NB4 (cell line): ENCODE measurements at places on chromosomes 16 and 17.

GRCh38 chr17:36089888-36090836, at the start of gene CCL3:
Gene CCL3 (minus strand): TSS chr17:36090143. CDS start chr17:36090058, 85 bp downstream.
- peak; percentile 87 for DNase-seq

DNA sequence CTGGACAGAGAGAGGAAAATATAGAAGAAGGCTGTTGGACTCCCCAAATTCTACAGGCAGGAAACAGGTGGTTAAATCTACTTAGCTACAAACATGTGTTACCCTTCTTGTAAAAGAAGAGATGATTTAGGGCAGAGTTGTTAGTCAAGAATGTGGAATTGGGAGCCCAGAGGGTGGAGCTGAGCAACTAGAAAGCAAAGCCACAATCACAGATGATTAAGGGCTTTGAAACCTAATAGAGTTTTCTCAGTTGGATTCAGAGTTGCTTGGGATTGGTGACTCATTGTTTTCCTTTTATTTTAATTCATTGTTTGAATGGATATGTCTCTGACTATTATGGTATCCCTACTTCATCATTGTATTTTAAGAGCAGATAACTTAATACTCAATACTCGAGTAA, 6.2 kb downstream of the ACSM5 start:
- DNase-seq: no peak

- no peak for DNase-seq
Observed at GRCh38 chr17:34377078-34377823, 14.2 kb upstream of the CCL1 start.

DNA sequence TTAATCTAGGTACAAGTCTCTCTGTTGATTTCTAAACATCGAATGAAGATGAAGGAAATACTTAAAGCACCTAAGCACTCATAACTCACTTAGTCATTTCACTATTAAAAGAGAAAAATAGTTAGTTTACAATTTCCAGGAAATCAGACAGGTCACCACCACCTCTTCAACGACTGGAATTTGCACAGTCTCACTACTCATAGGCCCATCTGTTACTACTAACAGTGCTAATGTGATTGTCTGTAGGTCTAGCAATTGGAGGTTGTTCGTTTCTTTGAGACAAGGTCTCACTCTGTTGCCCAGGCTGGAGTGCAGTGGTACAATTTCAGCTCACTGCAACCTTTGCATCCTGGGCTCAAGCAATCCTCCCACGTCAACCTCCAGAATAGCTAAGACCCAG, 444.6 kb downstream of the MAF start:
- no peak for DNase-seq

DNA sequence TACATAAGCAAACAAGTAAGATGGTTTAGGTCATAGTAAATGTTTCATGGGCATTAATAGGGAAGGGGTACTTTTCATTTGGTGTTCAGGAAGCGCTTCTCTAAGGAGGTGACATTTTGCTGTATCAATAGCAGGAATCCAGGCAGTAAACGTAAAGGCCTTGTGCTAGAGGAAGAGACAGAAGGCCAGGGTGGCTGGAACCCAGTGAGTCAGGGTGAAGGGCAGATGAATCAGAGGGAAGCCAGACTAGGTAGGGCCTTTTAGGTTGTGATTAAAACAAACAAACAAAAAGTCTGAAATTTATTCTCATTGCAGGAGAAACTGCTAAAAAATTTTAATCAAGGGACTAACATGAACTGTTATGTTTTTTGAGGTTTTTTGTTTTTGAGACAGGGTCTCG, 6.5 kb downstream of the BMERB1 start:
- DNase-seq: no peak

DNA sequence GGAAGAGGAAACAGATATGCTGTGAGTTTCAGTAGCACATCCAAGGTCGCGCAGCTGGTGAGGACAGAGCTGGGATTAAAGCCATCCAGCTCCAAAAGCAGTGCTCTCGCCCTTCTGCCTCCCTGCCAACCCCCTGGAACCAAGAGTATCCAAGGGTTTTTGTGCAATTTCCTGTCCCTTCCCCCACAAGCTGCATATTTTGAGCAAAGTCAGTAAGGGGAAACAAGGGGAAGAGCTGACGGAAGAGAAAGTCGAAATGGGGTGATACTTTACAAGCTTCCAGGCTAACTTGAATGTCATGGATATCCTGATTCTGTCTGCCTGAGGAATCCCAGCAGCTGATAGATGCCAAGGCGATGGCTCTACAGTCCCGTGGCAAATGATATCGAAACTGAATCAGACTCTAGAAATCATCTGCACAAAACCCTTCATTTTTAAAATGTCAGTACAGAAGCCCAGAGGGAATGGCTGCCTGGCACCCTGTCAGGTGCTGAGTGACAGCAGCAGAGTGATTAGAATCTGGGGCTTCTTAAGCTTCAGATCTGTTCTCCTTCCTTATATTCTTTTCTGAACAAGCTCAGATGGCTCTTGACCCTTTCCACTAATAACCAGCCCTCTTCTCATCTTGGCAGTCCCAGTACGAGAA, 42.9 kb upstream of the TEKT3 start:
- DNase-seq: no peak

DNA sequence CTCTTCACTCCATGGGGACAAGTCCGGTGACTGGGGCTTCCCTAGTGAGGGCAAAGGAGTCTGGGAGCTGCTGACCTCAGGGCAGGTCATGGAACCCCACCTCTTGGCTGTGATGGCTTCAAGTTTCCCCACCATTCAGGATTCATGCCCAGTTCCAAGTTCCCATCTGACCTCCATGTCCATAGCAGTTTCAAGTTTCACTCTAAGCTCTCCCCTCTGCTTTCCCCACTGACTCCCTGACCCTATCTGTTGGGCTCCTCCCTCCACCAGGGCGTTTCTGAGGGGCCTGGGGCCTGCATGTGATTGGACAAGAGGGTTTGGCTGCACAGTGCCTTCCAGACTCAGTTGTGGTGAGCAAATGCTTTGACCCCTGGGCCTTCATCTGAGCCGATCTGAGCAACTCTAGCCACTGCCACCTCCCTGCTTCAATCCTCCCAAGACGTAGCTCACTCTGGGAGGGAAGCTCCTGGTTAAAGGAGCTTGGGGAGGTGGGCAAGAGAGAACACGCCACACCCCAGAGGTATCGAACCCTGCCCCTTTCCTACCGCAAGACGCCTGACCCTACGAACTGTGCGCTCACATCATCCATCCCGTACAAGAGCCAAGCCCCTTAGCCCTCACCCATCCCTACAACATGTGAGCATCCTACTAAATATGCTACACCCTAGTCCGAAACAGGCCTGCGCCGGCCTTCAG, 8.3 kb downstream of the ZNF629 start:
- peak; percentile 81 for DNase-seq

- DNase-seq: no peak
Observed at GRCh38 chr16:66379571-66379941, 13.1 kb downstream of the CDH5 start.

- DNase-seq: no peak
Observed at GRCh38 chr17:6102615-6103014, 32.4 kb downstream of the WSCD1 start.

DNA sequence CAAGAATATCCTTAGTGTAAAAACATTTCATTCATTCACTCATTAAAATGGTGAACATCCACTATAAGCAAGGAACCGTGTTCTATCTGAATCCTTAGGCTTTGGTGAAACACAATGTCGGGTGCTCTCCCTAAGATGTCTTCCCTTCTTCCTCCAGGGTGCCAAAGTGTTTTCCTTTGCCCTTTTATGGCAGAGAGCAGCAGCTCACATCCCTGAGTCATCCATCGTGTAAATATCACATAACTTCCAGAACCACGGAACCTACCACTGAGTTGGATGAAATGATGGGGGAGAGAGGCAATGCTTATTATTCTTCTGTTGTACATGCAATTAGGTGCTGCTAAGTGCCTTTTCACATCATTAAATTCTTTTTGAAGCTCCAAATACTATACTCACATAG, 50.2 kb downstream of the DNAH3 start:
- no peak for DNase-seq

DNA sequence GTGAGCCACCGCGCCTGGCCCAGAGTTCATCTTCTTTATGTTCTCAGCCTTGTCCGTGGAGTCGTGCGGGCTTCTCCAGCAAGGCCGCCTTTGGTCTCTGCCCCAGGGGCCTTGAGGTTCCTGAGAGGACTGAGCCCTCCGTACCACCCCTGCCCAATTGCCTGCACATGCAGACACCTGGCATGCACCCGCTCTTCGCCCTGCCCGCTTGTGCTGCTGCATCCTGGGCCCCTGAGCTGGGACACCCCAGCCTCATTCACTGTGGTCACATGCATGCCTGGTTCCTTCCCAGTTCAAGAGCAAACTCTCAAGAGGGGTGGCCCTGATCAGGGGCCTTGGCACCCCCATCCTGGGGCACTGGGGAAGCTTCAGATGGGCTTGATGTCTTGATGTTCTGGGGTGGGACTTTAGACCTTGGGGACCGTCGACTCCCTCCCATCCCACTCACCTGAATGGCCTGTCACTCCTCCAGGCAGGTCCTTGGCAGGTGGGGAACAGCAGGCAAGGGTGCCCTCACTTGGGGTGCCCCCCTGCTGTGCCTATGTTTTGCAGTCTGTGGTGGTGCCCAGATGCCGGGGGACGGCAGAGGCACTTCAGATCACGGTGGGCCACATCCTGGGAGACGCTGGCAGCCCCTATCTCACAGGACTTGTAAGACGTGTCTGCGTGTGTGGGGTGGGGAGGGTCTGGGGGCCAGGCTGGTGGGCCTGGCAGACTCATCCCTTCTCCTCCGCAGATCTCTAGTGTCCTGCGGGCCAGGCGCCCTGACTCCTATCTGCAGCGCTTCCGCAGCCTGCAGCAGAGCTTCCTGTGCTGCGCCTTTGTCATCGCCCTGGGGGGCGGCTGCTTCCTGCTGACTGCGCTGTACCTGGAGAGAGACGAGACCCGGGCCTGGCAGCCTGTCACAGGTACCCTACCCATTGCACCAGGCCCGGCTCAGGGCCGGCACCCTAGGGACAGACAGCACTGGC, 12.7 kb upstream of the SPNS2 start:
- no peak for DNase-seq

- DNase-seq: peak; percentile 74
Observed at GRCh38 chr17:78421534-78422266, 43.3 kb downstream of the PGS1 start.

GRCh38 chr17:18953231-18953728, 1.3 kb downstream of the SLC5A10 start:
- DNase-seq: no peak

DNA sequence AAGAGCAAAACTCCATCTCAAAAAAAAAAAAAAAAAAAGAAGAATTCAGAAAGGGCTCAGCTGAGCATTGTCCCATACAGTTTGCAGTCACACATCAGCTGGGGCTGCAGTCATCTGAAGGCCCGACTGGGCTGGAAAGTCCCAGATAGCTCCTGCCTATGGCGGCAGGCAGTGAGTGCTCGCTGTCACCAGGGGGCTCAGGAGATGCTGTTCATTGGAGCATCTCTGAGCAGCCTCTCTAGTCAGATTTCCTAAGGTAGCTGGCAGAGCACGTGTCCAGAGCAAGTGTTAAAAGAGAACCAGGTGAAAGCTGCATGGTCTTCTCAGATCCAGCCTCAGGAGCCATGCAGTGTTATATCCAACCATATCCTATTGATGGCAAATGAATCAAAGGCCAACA, 75.8 kb downstream of the WSCD1 start:
- DNase-seq: no peak

GRCh38 chr16:66066404-66066803, 300.1 kb upstream of the CDH5 start:
- no peak for DNase-seq

DNA sequence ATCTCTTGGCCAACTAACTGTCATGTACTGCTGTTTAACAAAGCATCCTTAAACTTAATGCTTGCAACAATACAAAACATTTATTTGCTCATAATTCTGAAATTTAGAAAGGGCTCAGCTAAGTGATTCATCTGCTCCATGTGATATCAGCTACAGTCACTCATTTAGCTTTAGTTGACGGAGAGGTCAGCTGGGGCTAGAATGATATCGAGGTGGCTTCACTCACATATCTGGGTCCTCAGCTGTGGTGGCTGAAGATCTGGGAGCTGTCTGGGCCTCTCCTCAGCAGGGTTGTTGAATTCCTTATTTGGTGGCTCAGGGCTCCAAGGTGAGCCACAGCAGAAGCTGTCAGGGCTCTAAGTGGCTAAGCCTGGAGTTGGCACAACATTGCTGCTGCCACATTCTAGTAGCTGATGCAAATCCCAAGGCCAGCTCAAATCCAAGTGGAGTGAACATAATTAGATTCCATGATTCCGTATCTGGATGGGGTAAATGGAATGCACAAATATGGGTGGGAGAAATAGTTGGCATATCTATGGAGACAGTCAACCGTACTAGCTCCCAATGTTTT, 62.8 kb downstream of the HS3ST3A1 start:
- DNase-seq: no peak

DNA sequence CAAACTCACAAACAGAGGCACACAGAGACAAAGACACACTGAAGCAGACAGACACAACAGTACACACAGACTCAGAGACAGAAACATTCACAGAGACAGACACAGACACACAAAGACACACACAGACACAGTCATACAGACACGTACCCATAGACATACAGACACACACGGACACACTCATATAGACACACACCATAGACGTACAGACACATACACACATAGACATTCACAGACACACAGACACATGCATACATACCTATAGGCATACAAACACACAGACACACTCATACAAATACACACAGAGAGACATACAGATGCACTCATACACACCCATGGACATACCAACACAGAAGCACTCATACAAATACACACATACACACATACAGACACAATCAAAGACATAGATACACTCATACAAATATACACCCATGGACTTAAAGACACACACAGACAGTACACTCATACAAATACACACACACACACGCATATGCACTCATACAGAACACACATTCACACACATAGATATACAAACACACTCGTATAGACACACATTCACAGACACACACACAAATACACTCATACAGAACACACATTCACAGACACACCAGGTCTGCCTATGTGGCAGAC, 19.9 kb upstream of the MRTFB start:
- no peak for DNase-seq

DNA sequence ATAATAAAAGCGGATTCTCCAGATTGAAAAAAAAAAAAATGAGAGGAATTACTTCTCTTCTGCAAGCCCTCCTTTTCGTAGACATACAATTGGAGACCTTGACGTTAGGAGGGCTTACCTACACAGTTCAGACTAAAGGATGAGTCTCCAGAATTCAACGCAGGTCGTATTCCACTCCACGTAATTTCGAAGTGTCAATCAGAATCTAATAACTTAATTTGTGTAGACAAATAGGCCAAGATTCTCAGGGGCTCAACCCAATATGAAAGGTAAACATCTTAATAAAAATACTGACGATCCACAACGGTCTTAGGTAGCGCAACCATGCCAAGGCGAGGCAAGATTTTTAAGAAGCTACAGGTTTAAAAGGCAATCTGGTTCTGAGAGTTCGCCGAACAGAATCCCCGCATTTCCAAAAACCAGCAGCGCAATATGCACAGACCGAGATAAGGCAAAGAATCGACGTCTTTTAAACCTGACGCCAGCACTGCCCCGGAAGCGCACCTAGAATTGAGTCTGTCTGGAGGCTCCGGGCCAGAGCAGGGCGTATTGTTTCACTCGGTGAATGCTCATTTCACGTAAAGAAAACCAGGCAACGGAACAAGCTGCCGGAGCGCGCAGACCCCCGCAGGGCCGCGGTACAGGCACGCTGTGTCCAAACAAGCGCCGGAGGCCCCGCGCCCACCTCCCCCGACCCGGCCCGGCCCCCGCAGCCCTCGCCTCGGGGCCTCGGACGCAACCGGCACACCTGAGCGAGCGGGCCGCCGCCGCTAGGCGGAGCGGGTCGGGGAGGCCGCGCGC, 623 bp downstream of the MBTPS1 start:
- peak; percentile 70 for DNase-seq

- DNase-seq: peak; percentile 28
Observed at GRCh38 chr17:71085238-71086033, 916.1 kb downstream of the KCNJ2 start.

- no peak for DNase-seq
Observed at GRCh38 chr17:76593384-76593826, 7.7 kb upstream of the ST6GALNAC2 start.
